ENCODE measurements at places on chromosomes 12 and 14.

- no peak for DNase-seq
Measured at GRCh38 chr14:26719514-26719913, 121.7 kb upstream of the NOVA1 start.

GRCh38 chr12:19044891-19045290, 84.6 kb upstream of the PLEKHA5 start:
- DNase-seq: no peak

GRCh38 chr12:94783862-94784261, 133.5 kb upstream of the TMCC3 start:
- DNase-seq: no peak

GRCh38 chr14:50312734-50313054, 570 bp downstream of the DMAC2L start:
- no peak for DNase-seq
